Fibroblast of lung (primary cell): ENCODE measurements at places on chromosomes 11 and 22.

DNA sequence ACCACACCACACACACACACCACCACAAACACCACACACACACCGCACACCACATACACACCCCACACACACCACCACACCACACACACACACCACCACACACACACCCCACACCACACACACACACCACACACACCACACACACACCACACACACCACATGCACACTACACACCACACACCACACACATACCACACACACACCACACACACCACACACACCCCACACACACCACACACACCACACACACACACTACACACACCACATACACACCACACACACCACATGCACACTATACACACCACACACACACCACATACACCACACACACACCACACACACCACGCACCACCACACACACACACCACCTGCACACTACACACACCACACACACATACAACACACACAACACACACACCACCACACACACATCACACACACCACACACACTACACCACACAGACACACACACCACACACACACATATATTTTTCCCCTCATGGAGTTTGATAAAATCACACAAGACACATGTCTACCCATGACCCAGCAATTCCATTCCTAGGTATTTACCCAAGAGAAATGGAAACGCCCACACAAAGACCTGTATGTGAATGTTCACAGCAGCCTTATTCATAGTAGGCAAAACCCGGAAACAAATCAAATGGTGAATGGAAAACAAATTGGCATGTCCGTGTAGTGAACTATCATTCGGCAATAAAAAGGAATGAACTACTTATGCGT, 14.3 kb downstream of the CD5 start:
- no peak for DNase-seq

DNA sequence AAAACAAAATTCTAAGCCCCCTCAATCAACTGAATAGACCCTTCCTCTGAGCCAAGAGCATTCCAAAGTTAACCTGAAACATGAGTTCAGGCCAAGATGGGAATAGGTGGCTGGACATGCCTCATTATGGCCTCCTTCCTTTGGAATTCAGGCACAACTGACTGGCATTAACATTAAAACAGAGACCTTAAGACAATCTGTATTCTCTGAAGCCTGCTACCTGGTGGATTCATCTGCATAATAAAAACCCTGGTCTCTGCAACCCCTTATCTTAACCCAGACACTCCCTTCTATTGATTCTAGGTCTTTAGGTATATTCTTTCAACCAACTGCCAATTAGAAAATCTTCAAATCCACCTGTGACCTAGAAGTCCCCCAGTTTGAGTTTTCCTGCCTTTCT, 66.3 kb downstream of the JRKL start:
- DNase-seq = no peak

- peak; percentile 98 for DNase-seq
These were observed at the start of gene TNRC6B for GRCh38 chr22:40177738-40178416. TSS of gene TNRC6B (plus strand) at chr22:40177925. CDS start at chr22:40178136, 211 bp downstream.

DNA sequence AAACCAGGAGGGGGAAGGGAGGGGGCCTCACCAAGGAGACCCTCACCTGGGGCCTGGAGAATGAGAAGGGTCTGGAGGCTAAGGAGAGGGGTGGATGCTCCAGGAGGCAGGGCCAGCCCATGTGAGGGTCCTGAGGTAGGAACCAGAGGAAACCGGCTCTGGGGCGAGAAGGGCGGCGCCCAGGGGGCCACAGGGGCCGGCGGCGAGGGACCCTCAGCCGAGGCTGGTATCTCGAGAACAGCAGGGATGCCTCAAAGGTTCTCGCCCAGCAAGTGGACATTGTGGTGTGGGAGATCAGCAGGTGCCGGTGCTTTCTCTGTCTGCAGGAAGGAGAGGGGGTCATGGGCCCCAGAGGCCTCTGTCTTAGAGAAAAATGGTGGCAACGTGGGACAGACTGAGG, 47.9 kb downstream of the CDKN1C start:
- no peak for DNase-seq

- DNase-seq = no peak
These were observed 27.0 kb upstream of the SLC25A18 start for GRCh38 chr22:17536269-17536668.

- DNase-seq = peak; percentile 81
These were observed 16.1 kb downstream of the PKNOX2 start for GRCh38 chr11:125180413-125181305.

- peak; percentile 74 for DNase-seq
These were observed 83.6 kb upstream of the BLID start for GRCh38 chr11:122199661-122200060.

GRCh38 chr11:64592656-64593055, 1.6 kb downstream of the SLC22A12 start:
- DNase-seq = no peak

GRCh38 chr11:75276186-75276585, 35.6 kb downstream of the TPBGL start:
- no peak for DNase-seq

- DNase-seq = no peak
These were observed 137.6 kb downstream of the TEAD1 start for GRCh38 chr11:12811861-12812260.

DNA sequence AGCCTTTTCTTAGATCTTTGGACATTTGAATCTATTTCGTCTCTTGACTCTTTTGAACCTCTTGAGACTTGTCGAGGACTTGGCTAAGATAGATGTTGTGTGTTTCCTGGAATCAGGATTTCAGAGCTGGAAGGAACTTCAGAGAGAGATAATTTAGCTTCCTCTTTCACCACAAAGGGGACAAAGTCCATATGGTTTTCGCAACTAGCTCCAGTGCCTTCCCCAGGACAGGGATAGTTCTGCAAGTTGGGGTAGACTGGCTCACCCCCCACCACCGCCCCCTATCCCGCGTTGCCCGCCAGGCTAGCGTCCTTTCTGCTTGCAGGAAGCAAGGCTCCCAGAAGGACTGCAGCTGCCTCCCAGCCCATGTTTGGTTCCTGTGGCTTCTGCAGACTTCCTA, 75.7 kb upstream of the MYO18B start:
- DNase-seq = no peak

- no peak for DNase-seq
These were observed 31.7 kb upstream of the DRD2 start for GRCh38 chr11:113506893-113507292.

GRCh38 chr11:66287211-66287888, 1.6 kb downstream of the YIF1A start:
- no peak for DNase-seq
